Astrocyte (in vitro differentiated cells and primary cell): ENCODE measurements at places on chromosomes 12 and 14.

DNA sequence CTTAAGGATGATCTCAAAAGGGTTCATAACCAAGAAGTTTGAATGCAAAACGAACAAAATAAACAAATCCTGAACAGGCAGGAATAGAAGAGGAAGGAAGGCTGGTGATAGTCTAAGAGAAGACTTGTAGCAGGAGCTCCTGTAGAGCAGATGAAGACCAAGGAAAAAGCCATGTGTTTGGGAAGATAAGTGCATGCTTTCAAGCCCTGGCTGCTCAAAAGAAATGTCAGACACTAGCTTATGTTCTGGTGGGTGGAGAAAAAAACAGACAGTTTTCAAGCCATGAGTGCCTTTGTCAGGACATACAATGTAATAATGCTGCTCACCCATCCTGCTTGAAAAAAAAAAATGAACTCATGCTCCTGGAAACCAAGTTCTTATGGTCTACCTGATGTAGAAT, 27.4 kb downstream of the TAOK3 start:
- DNase-seq, result no peak

DNA sequence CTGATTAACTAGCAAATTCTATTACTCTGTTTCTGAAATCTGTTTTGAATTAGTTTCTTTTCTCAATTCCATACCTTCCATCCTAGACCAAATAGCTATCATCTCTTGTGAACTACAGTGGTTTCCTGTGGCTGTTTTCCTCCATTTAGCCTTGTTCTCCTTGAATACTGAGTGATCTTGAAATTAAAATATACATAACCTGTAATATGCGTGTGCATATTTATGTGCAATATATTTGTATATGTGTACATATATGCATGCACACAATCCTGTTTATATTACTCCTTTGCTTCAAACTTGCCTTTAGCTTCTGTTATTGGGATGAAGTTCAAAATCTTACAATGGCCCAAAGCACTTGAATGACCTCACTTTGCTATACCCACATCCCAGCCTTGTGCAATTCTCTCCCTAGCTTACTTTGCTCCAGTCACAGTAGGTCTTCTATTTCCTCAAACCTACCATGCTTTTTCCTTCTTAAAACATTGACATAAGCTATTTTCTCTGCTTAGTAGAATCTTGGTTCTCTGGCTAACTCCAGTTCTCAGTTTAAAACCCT, 99.5 kb downstream of the OTOGL start:
- no peak for DNase-seq

- DNase-seq, result no peak
Observed at GRCh38 chr14:105207460-105207901, 26.4 kb upstream of the NUDT14 start.

DNA sequence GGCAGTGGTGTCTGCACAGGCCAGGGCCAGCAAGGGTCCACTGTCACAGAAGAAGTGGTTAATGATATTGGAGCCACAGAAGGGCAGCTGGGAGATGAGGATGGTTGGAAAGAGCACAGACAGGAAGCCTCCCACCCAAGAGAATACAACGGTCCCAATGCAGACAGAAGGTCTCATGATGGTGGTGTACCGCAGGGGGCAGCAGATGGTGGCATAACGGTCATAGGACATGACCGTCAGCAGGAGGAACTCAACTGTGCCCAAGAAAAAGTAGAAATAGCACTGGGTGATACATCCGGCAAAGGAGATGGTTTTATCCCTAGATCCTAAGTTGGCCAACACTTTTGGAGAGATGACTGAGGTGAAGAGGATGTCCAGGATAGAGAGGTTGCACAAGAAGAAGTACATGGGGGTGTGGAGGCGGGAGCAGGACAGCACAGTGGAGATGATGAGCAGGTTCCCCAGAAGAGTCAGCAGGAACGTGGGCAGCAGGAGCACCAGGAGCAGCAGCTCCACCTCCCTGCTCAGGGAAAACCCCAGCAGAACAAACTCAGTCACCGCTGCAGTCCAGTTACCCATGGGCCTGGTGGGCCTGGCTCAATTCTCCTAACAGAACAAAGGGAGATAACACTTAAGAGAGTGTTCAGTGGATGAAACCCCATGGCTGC, 9.8 kb downstream of the OR6J1 start:
- no peak for DNase-seq

- DNase-seq, result no peak
Observed at GRCh38 chr14:77991128-77991772, 178.9 kb upstream of the NRXN3 start.

DNA sequence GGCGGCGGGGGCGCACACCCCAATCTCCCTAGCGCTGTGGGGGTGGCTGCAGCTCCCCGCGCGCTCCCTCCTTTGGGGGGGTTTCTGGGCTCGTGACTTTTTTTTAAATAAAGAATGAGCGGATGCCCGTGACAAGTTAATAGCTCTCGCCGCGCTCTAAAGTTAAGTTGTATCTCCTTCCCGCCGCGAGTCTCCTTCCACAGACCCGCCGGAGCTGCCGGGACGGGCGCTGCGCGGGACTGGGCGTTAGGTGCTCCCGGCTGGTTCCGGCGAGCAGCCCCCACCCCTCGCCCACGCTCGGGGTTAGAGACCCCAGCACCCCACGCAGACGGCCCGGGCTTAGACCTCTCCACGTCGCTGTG, 82.6 kb upstream of the HMGA2 start:
- peak; percentile 42 for DNase-seq

DNA sequence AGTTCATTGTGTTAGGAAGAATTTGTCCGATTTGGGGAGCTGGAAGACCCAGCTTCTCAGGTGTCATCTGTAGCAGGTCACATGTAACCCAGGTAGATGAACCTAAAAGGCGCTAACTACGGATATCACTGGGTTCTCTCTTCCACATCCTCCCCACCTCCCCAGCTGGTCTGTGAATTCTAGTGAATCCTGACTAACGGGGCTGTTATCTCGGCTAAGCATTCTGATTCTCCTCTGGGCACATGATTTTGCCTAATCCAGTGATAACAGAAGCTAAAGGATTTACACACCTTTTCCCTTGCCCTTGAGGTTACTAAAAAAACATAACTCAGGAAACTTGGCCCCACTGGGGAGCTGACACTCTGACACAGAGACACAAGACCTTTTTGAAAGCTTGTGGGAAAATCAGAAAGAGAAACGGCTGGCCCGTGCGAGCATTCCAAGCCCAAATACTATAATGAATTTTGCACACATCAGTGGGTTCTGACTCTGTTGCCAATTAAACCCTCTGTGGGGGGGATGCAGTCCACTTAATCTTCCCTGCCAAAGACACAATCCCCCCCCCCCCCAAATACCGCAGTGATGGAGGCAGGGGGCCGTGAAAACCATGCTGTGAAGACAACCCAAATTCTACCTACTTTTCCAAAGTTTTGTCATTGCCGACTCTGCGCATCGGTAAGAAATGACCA, 81.0 kb upstream of the FZD10 start:
- no peak for DNase-seq

- peak; percentile 71 for DNase-seq
Observed at GRCh38 chr14:20610002-20610765, 19.0 kb upstream of the RNASE12 start.

- no peak for DNase-seq
Observed at GRCh38 chr14:101673873-101674272, 87.6 kb upstream of the PPP2R5C start.

DNA sequence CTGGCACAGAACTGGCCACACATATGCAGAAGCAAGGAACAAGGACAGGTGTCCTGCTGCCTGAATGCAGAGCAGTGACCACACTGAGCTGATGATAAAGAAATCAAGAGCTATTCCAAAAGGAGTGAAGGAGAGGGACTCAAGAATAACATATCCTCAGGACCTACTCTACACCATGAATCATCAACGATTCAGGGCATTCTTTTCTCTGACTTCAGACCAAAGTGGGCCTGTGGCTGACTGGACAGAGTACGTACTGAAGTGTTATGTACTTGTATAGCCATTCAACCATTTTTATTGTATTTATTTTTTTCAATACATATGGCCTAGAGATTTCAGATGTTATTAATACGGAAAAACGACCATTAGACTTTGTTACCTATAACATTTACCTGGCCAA, 177.5 kb upstream of the TMTC1 start:
- peak; percentile 40 for DNase-seq

- peak; percentile 76 for DNase-seq
Observed at GRCh38 chr12:43292699-43293098, 259.3 kb downstream of the ADAMTS20 start.

- DNase-seq, result peak; percentile 42
Observed at GRCh38 chr12:81644503-81644902, 114.6 kb downstream of the PPFIA2 start.

DNA sequence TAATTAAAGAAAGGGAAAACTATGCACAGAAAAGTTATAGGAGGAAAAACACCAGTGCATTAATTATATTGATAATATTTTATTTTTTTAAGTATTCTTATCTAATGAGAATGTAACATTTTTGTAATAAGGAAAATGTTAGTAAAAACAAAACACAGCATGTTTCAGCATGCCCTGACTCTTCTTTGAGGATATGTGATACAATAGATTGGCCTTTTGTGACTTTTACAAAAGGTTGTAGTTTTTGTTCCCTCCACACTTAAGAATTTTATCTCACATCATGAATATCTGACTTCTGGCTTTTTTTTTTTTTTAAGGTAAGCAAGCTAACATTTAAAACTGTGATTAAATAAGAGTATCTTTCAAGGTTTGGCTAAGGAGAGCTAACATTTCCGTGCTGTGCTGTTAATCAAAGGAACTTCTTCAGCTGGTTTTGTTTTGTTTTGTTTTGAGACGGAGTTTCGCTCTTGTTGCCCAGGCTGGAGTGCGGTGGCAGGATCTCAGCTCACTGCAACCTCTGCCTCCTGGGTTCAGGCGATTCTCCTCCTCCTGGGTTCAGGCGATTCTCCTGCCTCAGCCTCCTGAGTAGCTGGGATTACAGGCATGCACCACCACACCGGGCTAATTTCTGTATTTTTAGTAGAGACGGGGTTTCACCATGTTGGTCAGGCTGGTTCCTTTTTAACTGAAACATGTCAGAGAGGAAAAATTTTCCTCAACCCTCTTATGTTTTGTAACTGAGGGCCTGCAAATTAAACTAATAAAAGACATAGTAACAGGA, 30.8 kb upstream of the RESF1 start:
- no peak for DNase-seq

DNA sequence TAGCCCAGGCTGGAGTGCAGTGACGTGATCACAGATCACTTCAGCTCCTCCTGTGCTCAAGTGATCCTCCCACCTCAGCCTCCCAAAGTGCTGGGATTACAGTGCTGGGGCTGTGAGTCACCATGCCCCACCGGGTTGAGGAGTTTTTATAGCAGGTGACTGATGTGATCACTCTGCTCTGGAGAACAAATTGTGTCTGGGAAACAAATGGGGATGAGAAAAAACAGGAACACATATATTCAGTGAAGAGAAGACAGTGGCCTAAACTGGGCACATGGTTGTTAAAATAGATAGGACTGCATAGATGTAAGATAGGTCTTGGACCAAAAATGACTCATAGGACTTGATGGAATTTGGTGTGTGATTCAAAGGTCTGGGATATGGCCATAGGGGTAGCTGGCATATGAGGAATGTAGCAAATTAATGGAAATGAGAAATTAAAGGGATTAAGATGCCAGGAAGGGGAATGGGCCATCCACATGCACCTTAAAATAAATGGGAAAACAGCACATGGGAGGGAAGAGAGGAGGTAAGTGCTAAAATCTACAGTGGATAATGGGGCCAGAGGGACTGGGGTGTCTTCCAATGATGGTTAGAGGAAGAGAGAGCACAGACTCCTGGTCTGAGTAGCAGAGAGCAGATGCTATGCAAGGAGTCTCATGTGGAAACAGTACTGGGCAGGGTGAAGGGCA, 11.2 kb downstream of the BCAT1 start:
- peak; percentile 47 for DNase-seq
